ENCODE measurements at places on chromosomes 16 and 17. TPM values are rescaled to one million over a fixed set of nuclear protein-coding genes. Genes with fewer than 3 reads are reported as not detected.
A peak's percentile ranks its signal among the peaks of the same experiment; 100 is the strongest.

COL1A1 gene
- 160 TPM for total RNA-seq

LDHD gene
- 132 TPM for total RNA-seq

ZP2 gene
- 0.20 TPM for total RNA-seq

SLC52A1 gene
- total RNA-seq: 3.6 TPM

IL17C gene
- not detected for total RNA-seq

SPIRE2 gene
- 84.2 TPM for total RNA-seq

TP53TG3B gene
- total RNA-seq: not detected

GRCh38 chr17:2030779-2031163 lies 818 bp downstream of the DPH1 start:
- DNase-seq: no peak

DNA sequence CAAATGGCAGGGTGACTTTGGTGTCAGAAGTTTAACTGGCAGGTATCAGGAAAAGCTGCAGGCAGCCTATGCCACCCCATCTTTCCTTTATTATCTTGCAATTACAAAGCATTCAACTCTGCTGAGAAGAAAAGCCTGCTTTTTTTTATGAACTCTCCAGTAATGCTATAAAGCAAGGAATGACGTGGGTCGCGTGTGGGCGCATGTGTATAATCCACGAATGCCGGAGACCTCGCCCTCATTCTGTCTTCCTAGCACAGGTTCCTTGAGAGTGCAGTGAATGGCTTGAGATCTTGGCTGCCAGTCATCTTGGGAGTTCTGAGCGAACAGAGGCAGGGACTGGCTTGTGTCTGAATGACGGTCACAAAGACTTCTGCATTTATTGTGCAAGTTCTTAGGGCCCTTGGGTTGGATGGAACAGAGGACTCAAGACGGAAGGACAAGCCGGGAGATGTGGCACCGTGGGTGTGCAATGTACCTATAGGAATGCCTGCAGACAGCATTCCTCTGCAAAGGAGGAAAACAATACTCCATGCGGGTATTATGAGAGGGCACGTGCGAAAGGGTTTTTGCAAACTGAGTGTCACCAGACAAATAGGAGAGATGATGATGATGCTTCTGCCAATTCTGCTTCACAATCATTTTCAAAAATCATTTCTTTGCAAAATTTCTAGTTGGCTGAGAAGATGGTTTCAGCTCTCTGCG lies 96.1 kb upstream of the ELAC2 start:
- no peak for DNase-seq

DNA sequence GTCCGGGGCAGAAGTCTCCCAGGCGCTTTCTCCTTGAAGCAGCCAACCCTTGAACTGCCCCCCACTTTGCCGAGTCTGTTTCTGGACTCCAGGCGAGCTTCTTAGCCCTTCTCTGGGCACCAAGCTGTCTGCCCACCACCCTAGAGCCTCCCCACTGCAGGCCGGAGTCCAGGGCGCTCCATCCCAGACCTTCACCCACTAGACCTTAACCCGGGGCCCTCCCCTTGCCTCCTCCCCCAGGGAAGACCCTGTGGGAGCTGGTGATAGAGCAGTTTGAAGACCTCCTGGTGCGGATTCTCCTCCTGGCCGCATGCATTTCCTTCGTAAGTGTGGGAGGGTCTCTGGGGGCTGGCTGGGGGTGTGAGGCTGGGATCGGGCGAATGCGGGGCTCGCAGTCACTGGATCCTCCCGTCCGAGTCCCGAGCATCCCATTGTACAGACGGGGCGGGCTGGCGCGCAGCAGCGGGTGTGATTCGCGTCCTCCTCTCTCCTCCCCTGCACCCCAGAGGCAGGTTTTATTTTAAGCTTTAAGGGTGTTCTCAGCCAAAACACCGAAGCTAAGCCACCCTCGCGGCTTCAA lies 1.1 kb downstream of the ATP2A1 start:
- no peak for DNase-seq

DNA sequence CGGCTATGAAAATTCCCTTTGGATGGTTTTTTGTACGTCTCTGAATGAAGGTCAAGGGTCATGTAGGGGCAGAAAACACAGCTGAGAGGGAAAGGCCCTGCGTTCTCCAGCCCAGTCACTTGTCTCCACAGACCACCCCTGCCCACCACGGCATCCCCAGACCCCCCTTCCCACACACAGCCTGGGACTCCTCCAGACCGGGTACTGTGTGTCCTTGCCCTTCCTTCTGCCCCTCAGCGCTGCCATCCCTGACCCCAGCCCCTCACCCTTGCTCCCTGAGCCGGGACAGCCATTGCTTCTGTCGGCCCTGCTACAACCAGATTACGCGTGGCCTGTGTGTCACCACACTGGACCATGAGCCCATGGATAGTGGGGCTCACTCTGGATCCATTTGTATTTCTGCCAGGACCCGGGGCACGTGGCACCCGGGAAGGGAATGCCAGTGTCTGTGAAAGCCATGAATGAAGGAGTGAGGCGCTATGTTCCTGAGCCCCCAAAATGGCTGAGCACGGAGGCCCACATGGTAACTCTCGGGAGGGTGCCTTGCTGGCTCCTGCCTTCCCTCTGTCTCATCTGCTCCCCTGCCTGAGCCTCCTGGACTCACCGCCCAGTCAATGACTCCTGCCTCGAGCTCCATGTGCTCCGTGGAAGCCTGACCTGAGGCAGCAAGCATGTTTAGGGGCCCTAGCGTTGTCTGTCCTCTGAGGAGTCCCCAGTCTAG lies 139.1 kb upstream of the FOXF1 start:
- DNase-seq: no peak

DNA sequence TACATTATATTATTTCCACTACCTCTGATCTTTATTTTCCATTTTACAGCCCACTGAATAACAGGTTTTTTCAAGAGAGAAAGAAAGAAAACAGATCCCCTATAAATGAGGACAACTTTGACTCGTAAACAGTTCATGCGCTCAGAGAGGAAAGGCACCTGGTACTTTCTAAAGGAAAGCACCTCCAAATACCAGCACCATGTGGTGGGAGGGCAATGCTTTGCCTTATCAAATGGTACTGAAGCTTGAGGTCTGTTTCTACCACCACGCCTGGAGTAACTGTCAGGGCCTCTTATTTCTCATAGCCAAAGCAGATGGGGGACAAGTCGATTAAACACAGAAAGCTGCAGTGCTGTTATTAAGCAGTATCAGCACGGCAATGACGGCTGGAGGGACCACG lies 510.3 kb upstream of the ZFHX3 start:
- no peak for DNase-seq

DNA sequence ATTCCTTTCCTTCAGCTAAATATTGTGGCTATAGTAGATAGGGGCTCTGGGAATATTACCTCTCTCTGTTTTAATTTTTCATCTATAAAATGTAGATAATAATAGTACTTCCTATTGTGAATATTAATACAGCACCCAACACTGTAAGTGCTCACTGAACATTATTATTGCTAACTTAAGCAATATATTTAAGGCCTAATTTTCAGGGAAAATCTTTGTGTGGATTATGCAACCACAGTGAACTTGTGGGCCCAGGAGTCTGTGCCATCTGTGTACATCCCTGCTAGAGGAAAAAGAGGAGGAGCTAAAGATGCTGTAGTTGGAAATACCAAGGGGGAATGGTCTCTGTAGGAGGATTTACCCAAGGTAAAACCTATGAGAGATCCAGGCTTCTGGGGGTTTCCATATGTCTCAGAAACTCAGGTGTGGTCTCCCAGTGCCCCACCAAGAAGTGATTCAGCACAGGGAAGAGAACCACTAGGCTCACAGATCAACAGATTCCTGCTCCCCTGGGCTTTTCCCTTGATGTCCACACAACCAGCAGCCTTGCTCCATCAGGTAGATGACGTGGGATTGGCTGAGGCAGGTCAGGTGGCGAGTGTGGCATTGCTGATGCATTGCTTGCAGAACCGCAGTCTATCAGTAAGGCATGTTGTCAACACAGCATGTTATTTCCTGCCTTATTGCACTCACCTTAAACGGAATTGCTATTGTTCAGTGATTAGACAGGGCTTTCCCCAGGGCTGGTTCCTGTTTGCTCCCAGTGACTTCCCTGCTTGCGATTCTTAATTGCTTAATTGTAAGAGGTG lies 1.6 kb upstream of the N4BP1 start:
- DNase-seq: no peak

GRCh38 chr16:50335196-50335958 lies 33.4 kb downstream of the BRD7 start:
- DNase-seq: no peak

DNA sequence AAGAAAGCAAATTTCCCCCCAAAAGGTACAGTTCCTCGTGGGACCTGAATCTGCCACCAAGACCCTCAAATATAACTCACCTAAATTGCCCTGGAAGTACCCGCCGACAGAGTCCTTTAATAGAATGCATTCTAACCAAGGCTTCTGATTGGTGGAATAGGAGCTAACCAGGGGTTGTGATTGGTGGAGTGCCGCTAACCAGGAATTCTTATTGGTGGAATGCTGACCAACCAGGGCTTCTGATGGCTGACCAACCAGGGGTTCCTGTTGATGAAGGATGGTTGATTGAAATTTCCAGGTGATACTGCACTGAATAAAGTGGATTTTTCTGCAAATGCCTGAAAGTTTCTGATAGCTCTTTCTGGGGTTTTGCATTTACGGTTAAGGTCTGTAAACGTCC lies 6.5 kb downstream of the TFAP4 start:
- DNase-seq: no peak

DNA sequence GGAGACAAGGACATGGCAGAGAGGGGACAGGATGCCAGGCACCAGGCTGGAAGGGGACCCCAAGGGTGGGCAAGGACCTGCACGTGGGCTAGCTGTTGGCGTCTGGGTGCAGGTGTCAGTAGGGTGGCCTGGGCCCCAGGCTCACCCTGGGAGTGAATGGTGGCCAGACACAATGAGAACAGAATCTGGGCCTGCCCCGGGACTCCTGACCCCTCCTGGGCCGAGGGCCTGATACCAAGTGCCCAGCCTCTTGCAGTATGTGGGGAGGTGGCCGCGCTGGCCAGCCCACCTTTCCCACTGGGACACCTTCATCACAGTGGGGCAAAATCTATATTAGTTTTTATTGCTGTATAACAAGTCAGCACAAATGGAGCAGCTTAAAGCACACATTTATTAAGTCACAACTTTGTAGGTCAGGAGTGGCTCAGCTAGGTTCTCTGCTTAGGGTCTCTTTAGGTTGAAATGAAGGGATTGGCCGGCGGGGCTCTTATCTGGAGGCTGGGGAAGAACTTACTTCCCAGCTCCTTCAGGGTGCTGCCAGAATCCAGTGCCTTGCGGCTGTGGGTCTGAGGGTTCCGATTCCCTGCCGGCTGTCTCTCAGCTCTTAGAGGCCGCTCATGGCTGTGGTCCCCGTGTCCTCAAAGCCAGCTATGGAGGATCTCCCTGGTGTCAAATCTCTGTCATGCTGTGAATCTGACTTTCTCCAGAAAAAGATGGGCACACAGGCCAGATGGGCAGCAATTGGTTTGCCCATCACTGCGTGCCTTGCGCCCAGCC lies 3.6 kb downstream of the PRSS33 start:
- DNase-seq: no peak

DNA sequence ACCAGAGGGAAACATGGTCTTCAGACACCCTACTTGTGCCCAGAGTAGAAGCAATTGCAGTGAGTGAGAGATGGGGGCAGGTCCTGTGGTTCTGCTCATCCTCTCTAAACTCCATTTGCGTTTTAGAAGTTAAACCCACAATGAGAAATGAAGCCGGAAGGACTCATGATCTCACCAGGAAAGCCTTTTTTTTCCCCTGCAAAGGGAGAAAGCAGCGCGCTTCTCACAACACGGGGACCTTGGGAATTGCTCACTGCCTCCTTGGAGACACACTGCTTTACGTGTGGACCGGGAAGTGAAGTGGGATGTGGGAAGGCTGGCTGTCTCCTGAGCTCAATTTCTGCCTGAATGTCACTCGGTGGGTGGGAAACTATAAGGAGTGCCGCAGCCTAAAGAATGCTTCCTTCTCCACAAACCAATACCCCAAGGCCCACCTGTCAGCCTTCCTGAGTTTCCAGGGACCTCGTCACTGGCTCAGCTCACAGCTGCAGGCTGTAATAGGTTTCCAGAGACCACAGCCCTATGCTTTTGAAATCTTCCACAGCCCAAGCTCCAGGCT lies 365.4 kb downstream of the XYLT1 start:
- no peak for DNase-seq

DNA sequence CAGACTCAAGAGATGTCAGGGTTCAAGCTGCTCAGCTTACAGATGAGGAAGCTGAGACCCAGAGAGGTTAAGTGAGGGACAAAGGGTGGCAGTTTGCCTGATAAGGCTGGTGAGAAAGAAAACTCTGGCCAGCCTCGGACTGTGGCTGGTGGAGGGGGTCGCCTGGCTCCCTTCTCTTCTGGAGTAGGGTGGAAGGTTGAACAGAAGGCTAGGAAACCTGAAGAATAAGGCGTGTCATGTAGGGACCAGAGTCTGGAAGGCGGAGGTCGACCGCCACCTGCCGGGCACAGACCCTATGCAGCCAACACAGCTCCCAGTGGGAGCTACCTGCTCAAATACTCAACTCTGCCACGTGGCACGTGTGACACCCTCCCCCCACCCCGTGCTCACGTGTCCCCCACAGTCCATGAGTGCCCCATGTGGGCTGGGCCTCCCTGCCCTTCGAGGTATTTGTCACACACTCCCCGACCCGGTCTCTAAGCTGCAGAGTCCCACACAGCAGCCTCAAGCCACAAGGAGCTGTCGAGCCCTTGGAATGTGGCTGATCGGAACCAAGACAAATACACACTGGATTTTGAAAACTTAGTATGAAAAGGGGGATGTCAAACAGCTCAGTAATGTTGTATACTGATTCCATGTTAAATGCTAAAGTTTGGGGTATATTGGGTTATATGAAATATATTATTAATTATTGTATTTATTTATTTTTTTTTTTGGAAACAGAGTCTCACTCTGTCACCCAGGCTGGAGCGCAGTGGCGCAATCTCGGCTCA lies 11.8 kb downstream of the HID1 start:
- peak; percentile 72 for DNase-seq

- DNase-seq: no peak
Measured at GRCh38 chr16:71568551-71568950, 8.3 kb downstream of the TAT start.

GRCh38 chr17:49935526-49936210 lies 33.3 kb upstream of the DLX4 start:
- no peak for DNase-seq

- no peak for DNase-seq
Measured at GRCh38 chr16:69619514-69619913, 53.7 kb downstream of the NFAT5 start.

- no peak for DNase-seq
Measured at GRCh38 chr17:44559634-44560554, 2.6 kb downstream of the FZD2 start.

GRCh38 chr17:61393550-61393903 lies 6.1 kb upstream of the TBX2 start:
- DNase-seq: no peak

GRCh38 chr17:13134076-13134475 lies 116.2 kb upstream of the ELAC2 start:
- no peak for DNase-seq

- no peak for DNase-seq
Measured at GRCh38 chr17:38885728-38886642, 16.1 kb downstream of the LASP1 start.

GRCh38 chr17:80313160-80313829 lies 52.6 kb downstream of the RNF213 start:
- DNase-seq: no peak

GRCh38 chr16:66342294-66342900 lies 24.1 kb upstream of the CDH5 start:
- DNase-seq: no peak

- DNase-seq: peak; percentile 51
Measured at GRCh38 chr17:42017866-42018200, 594 bp upstream of the DNAJC7 start.
